ENCODE measurements at places on chromosomes 1 and 21.

GRCh38 chr21:32136546-32136945, 142.3 kb downstream of the MIS18A start:
- H3K4me1 ChIP-seq, result peaks cover 31% of the 10 kb centered on the region
- peaks cover 11% of the 10 kb centered on the region for H3K36me3 ChIP-seq
- peaks cover 2% of the 10 kb centered on the region for H3K27me3 ChIP-seq
- no peak for DNase-seq
- H3K27ac ChIP-seq, result no peak overlapping the region

GRCh38 chr1:42684139-42684538, 1.9 kb downstream of the YBX1 start:
- peak overlapping the region; percentile 48 for H3K27ac ChIP-seq
- peak overlapping the region; percentile 96 for H3K4me3 ChIP-seq

DNA sequence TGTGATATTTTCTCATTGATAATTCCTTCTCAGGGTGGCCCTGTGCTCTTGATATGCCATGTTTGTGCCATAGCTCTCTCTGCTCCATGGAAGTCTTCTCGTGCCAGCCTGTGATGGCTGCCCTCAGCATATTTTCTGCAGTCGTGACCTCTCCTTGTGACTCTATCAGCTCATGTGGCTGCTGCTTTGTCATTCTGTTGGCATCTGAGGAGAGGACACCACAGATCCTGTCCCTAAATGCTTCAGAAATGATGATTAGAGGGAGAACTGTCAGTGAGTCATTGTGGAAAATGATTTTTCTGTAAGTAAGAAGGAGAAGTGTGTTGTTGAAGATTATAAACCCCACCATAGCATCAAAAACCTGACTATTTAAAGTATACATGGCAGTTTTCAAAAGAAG, 286.0 kb downstream of the ADGRL2 start:
- H3K27ac ChIP-seq, result no peak overlapping the region
- H3K4me1 ChIP-seq, result no peaks in the 10 kb centered on the region
- no peaks in the 10 kb centered on the region for H3K27me3 ChIP-seq

- H3K4me3 ChIP-seq, result no peak overlapping the region
- DNase-seq, result no peak
- peaks cover 23% of the 10 kb centered on the region for H3K27me3 ChIP-seq
- peaks cover 23% of the 10 kb centered on the region for H3K4me1 ChIP-seq
- no peak overlapping the region for H3K27ac ChIP-seq
- H3K36me3 ChIP-seq, result peaks cover 61% of the 10 kb centered on the region
These were observed 35.5 kb downstream of the CAPN2 start for GRCh38 chr1:223747838-223748335.

DNA sequence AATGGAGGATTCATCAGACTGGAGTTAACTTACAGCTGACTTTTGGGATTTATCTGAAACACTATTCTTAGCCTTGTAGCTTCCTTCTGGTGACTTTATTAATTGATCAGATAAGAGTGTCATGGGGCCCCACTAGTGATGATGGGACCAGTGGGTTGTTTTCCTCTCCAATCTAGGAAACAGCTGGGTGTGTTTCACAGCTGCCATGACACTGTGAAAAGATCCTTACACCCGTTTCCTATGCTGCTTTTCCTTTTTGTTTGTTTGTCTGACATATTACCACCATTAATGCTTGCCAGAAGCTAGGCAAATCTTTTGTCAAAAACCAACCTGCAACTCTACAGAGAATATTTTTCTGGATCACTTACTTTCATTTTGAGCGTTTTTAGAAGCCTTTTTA, 86.2 kb downstream of the ZBTB18 start:
- DNase-seq, result no peak
- H3K4me3 ChIP-seq, result no peak overlapping the region
- peak overlapping the region; percentile 98 for H3K27ac ChIP-seq

- peaks cover 7% of the 10 kb centered on the region for H3K27me3 ChIP-seq
- peaks cover 2% of the 10 kb centered on the region for H3K4me1 ChIP-seq
- no peak for DNase-seq
- H3K36me3 ChIP-seq, result no peaks in the 10 kb centered on the region
These were observed 3.3 kb upstream of the AGPAT3 start for GRCh38 chr21:43861706-43862105.

- H3K27ac ChIP-seq, result no peak overlapping the region
- peaks cover 14% of the 10 kb centered on the region for H3K4me1 ChIP-seq
- DNase-seq, result no peak
- H3K4me3 ChIP-seq, result no peak overlapping the region
- no peaks in the 10 kb centered on the region for H3K36me3 ChIP-seq
These were observed 178.6 kb upstream of the NRIP1 start for GRCh38 chr21:15243406-15243805.

GRCh38 chr1:93680076-93680419, 1.6 kb downstream of the BCAR3 start:
- H3K27ac ChIP-seq, result no peak overlapping the region
- no peak for DNase-seq
- peaks cover 54% of the 10 kb centered on the region for H3K4me1 ChIP-seq
- peaks cover 12% of the 10 kb centered on the region for H3K27me3 ChIP-seq

GRCh38 chr1:107877745-107878144, 87.2 kb downstream of the VAV3 start:
- H3K27me3 ChIP-seq, result peaks cover 1% of the 10 kb centered on the region
- H3K4me1 ChIP-seq, result peaks cover 59% of the 10 kb centered on the region
- H3K27ac ChIP-seq, result no peak overlapping the region
- H3K4me3 ChIP-seq, result no peak overlapping the region

GRCh38 chr1:112470966-112471365, 37.8 kb upstream of the WNT2B start:
- no peak overlapping the region for H3K27ac ChIP-seq
- peaks cover 10% of the 10 kb centered on the region for H3K4me1 ChIP-seq
- peaks cover 7% of the 10 kb centered on the region for H3K27me3 ChIP-seq
- no peak overlapping the region for H3K4me3 ChIP-seq
- no peak for DNase-seq

- no peak overlapping the region for H3K27ac ChIP-seq
- H3K4me1 ChIP-seq, result peaks cover 22% of the 10 kb centered on the region
- H3K36me3 ChIP-seq, result no peaks in the 10 kb centered on the region
These were observed 37.6 kb upstream of the CLIC4 start for GRCh38 chr1:24707687-24708086.

DNA sequence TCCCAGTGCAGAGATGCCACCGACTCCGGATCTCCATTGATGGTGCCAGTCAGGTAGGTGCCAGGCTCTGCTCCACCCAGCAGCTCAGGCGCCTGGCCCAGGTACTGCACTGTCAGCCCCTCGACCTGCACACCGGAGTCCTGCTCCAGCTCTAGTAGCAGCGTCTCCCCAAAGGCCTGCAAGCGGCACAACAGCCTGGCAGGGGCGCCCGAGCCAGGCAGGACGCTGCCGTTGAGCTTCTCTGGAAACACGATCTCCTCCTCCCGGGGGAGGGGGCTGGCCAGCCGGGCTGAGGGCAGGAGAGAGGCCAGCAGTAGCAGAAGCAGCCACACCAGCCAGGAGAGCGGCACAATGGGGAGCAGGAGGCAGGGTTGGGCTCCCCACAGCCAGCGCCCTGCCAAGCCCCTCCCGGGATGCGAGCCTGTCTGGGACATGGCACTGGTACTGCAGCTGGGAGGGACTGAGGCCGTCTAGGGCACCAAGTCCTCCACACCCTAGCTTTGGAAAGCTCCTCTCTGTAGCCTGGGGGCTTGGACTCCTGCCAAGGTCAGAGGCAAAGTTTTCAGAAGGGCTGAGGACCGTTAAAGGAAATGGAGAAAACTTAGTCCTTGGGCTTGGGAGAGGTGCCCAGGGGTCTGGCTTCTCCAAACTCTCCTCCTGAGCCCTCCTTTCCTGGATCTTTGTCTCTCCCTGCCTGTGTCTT, 509 bp downstream of the ADAMTS4 start:
- peak overlapping the region; percentile 98 for H3K27ac ChIP-seq
- peaks cover 13% of the 10 kb centered on the region for H3K27me3 ChIP-seq
- peaks cover 9% of the 10 kb centered on the region for H3K36me3 ChIP-seq
- peaks cover 77% of the 10 kb centered on the region for H3K4me1 ChIP-seq

DNA sequence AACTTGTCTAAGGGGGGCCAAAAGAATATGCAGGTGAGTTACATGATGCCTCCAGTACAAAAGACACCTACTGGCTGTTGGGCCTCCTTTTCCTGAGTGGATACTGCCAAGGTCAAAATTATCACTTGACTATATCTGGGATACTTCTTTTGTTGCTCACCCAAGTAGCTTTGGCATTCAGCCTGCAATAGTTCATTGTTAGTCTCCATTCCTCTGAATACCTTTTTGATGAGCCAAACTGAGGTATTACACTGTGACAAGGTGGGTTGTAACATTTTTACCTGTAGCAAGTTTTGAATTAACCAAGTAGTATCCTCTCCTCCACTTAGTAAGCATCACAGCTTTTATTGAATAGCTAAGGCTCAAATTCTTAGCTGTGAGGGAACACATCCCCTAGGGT, 408.0 kb downstream of the LRRIQ3 start:
- H3K27ac ChIP-seq, result no peak overlapping the region
- H3K27me3 ChIP-seq, result no peaks in the 10 kb centered on the region
- no peak for DNase-seq
- H3K36me3 ChIP-seq, result no peaks in the 10 kb centered on the region
- H3K4me1 ChIP-seq, result no peaks in the 10 kb centered on the region

GRCh38 chr21:35197992-35198431, 148.9 kb upstream of the RUNX1 start:
- H3K27ac ChIP-seq, result no peak overlapping the region
- no peak overlapping the region for H3K4me3 ChIP-seq
- DNase-seq, result no peak
- H3K27me3 ChIP-seq, result peaks cover 3% of the 10 kb centered on the region
- H3K36me3 ChIP-seq, result no peaks in the 10 kb centered on the region
- H3K4me1 ChIP-seq, result peaks cover 4% of the 10 kb centered on the region

GRCh38 chr1:1619917-1620361, 4.6 kb downstream of the MIB2 start:
- no peak overlapping the region for H3K4me3 ChIP-seq
- peaks cover 10% of the 10 kb centered on the region for H3K4me1 ChIP-seq

GRCh38 chr1:24705260-24706073, 39.8 kb upstream of the CLIC4 start:
- H3K27ac ChIP-seq, result peak overlapping the region; percentile 91
- no peak overlapping the region for H3K4me3 ChIP-seq
- H3K36me3 ChIP-seq, result no peaks in the 10 kb centered on the region
- H3K4me1 ChIP-seq, result peaks cover 22% of the 10 kb centered on the region

- no peaks in the 10 kb centered on the region for H3K4me1 ChIP-seq
- no peaks in the 10 kb centered on the region for H3K27me3 ChIP-seq
- no peaks in the 10 kb centered on the region for H3K36me3 ChIP-seq
- no peak for DNase-seq
- no peak overlapping the region for H3K27ac ChIP-seq
- H3K4me3 ChIP-seq, result no peak overlapping the region
These were observed 23.5 kb upstream of the RPL5 start for GRCh38 chr1:92808381-92808780.

GRCh38 chr1:155834296-155834926, 22.6 kb downstream of the GON4L start:
- H3K4me3 ChIP-seq, result no peak overlapping the region
- DNase-seq, result no peak
- peaks cover 27% of the 10 kb centered on the region for H3K36me3 ChIP-seq

DNA sequence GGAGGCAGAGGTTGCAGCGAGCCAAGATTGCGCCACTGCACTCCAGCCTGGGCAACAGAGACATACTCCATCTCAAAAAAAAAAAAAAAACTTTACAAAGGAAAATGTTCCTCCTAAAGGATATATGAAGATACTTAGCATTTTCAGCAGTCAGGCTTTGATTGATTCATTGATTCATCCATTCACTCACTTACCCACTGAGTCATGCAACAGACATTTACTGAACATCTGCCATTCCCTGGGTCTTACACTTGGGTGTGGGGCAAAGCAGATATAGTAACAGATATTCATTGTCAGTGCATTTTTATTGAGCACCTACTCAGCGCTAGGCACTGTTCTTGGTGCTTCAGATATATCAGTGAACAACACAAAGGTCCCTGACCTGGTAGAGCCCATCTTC, 5.6 kb upstream of the LACTBL1 start:
- H3K27ac ChIP-seq, result no peak overlapping the region
- H3K36me3 ChIP-seq, result no peaks in the 10 kb centered on the region
- no peak overlapping the region for H3K4me3 ChIP-seq
- no peaks in the 10 kb centered on the region for H3K27me3 ChIP-seq

DNA sequence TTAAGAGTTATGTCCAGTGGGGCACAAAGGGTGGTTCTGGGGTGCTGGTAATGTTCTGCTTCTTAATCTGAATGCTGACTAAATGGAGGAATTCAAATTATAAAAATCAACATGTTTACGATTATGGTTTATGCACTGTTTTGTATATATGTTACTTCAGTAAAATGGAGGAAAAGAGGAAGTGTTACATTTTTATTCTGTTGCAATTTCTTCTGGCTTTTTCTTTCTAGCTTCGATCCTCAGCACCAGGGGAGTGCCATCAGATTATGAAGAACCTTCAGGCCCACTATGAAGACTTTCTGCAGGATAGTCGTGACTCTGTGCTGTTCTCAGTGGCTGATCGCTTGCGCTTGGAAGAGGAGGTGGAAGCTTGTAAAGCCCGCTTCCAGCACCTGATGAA, 105.5 kb downstream of the MACF1 start:
- peaks cover 46% of the 10 kb centered on the region for H3K36me3 ChIP-seq
- DNase-seq, result no peak
- peaks cover 2% of the 10 kb centered on the region for H3K27me3 ChIP-seq
- H3K4me3 ChIP-seq, result no peak overlapping the region
- H3K4me1 ChIP-seq, result no peaks in the 10 kb centered on the region

GRCh38 chr1:220824031-220824989, 37.6 kb downstream of the MTARC1 start:
- H3K27me3 ChIP-seq, result peaks cover 2% of the 10 kb centered on the region
- peaks cover 15% of the 10 kb centered on the region for H3K4me1 ChIP-seq
- no peak for DNase-seq

DNA sequence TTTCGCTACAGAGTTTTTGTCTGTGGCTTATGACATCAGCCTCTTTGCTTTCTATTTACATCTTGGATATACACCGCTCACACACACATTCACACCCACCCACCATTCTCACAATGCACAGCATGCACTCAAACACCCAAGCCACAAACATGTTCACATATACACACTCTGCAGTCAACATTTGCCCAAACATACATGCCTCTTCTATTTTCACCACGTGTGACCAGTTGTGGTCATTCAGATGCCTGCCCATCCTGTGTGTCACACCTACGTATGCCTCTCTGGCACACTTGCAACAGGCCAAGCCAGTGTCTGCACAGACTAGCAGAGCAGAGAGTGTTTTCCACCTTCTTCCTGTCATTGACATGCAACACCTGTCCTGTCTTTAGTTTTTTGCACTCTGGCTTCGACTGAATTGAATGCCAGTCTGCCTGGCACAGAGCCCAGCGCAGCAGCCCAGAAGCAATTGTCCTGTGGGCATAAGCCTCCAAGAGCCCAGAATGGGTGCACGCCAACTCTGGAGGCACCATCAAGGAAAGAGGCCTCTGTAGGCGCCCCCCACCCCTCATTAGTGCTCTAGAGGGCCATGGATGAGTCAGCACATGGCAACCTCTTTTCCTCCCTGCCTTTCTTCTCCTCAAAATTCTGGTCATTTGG, 37.7 kb upstream of the LRRN2 start:
- H3K27me3 ChIP-seq, result peaks cover 4% of the 10 kb centered on the region
- no peak overlapping the region for H3K4me3 ChIP-seq
- peaks cover 5% of the 10 kb centered on the region for H3K4me1 ChIP-seq

- peaks cover 17% of the 10 kb centered on the region for H3K27me3 ChIP-seq
- peaks cover 10% of the 10 kb centered on the region for H3K36me3 ChIP-seq
- no peak overlapping the region for H3K27ac ChIP-seq
These were observed 6.4 kb upstream of the EDN2 start for GRCh38 chr1:41490911-41491310.

- no peak for DNase-seq
- no peaks in the 10 kb centered on the region for H3K36me3 ChIP-seq
- no peak overlapping the region for H3K4me3 ChIP-seq
- peaks cover 3% of the 10 kb centered on the region for H3K4me1 ChIP-seq
- no peak overlapping the region for H3K27ac ChIP-seq
These were observed 72.1 kb upstream of the CASZ1 start for GRCh38 chr1:10868599-10868965.

Data from endothelial cell (in vitro differentiated cells).